ENCODE measurements at places on chromosomes 7 and 10. TPM values are rescaled to one million over a fixed set of nuclear protein-coding genes. Genes with fewer than 3 reads are reported as not detected.

The SLC26A5 gene
- not detected for total RNA-seq

The ACTL6B gene
- total RNA-seq: not detected

DNA sequence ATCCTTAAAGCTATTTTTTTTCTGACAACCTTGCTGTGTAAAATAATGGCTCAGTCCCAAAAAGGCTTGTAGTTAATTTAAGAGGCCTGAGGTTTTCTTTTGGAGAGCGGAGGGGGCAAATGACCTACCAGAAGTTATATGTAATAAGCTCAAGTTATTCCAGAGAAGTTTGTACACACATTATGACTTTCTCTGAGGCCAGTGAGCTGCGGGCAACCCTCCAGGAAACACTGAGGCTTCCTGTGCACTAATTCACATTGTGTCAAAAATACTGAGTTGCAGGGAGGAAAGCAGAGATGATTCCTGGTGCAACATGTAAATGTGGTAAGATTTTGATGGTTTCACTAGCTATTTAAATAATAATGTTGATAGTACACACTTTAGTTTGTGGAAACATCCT, 188.6 kb downstream of the DIP2C start:
- DNase-seq: no peak

The FRMPD2 gene
- not detected for total RNA-seq

DNA sequence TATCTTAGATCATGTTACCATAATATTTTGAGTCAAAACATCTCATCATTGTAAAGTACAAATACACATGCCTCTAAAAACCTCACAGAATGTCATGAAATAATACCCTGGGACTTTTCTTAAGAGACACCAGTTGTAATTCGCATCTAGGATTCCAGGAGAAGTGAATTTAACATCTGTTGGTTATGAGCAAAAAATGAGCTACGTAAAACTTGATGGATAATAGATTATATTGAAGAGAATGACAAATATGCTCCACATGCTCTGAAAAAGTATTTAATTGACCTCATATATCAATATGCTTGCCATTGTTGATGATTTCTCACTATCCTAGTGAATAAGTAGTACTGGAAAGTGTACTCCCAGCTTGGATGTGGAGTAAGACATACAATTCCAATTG, 227.0 kb downstream of the BBS9 start:
- no peak for DNase-seq

DNA sequence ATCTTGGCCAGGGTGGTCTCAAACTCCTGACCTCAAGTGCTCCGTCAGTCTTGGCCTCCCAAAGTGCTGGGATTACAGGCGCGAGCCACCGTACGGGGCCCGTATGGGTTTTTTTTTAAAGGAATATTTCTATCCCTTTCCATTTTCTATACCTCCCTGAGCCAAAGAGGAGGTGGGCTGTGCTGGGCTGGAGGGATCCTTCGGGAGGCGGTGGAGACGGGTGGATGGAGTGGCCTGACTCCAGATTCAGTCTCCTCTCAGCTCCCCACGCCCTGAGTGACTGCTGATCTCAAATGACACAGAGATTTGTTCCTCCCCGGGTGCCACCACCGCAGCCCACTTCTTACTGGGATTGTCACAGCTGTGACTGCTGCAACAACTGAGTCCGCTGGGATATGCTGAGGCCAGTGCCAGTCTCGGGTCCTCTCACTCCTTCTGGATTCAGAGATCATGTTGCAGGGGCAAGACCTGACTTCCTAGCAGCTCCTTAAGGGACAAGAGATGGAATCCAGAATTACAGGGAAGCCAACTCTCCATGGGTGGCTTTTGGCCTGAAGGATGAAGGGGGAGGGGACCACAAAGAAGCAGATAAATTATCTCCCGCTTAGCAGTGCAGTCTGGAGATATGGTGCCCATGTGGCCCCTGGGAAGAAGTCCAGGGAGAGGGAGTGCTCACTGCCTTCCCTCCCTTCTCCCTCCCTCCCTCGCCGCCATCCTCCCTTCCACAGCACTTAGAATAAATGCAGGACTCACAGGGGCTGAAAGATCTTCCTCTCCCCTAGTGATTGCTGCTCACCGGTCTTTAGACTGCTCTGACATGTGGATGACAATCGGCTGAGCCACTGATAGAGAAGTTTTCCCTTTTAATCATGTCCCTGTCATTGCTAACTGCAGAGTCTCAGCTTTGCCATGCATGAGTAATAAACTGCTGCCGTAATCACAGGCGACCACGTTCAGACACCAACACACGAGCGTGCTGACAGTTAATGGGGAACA, 14.3 kb downstream of the GALNT17 start:
- no peak for DNase-seq

DNA sequence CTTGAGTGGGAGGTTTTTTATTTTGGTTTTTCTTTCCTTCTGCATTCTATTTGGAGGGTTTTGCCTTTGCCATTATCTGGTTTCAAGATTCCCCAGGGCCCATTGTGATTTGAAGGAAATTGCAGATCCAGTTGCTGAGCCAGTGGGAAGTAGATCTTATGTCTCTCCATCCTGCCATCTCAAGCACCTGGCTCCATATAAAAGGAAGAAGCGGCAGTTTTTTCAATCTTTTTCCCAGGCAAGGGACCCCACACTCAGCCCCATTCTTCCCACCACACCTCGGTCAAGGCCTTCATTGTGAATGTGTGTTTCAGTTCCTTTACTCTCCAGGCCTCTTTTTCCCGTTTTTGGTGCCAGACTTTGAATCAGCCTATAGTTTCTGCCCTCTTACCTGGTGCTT, 95.8 kb downstream of the MYO3A start:
- DNase-seq: no peak

- no peak for DNase-seq
Observed at GRCh38 chr10:89428877-89429276, 14.5 kb downstream of the IFIT5 start.

DNA sequence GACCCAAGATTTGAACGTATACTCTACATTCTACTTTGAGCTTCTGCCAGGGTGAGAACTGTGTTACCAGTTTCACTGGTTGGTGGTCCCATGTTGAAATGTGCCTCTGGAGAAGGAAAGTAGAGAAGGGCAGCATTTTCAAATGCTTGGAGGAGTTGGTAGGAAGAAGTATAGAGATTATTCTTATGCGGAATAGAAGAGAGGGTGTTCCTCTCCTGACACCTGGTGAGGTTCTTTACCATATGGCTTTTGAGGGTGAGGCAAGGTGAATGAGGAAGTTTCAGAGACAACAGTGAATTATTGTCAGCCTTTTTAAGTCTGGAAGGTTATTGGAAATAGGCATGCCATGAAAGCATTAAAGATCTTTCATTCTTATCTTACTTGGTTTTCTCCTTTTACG, 34.3 kb downstream of the R3HCC1L start:
- no peak for DNase-seq

- DNase-seq: no peak
Observed at GRCh38 chr10:80416479-80417098, 8.2 kb downstream of the PRXL2A start.

DNA sequence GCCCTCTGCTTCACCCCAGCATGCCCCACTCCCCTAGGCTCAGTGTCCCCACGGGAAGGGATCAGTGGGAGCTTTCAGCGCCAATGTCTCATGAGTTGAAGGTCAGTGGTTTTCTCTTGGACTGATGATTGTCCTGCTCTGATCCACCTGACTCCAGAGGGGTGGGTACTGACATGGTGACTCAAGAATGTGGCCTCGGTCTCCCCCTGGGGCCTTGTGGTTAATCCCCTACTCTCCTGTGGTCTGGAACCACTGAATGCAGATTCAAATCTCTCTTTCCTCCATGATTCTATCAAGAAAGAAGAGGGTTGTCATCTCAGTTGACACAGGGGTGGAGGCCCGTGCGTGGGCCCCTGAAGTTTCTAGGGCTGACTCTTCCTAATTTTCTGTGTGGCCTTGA, 176.9 kb downstream of the RPS24 start:
- no peak for DNase-seq

- DNase-seq: no peak
Observed at GRCh38 chr7:18754766-18755165, 259.2 kb downstream of the HDAC9 start.

DNA sequence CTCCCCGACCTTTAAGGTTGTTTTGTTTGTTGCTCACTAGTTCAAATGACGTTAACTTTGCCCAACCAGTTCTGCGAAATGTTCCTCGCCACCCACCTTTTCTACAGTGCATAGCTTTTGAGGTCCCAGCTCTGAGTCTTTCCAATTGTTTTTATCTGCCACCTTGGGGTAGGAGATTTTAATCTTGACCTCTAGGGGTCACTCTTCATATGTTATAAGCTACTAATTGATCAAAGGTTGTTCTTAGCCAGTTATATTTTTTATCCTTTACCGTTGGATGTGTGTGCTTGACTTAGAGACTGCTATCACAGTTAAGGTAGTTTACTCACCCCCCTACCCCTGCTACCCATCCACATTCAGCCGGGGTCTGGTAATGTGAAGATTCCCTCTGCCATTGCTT, 372.4 kb downstream of the SUGCT start:
- no peak for DNase-seq

DNA sequence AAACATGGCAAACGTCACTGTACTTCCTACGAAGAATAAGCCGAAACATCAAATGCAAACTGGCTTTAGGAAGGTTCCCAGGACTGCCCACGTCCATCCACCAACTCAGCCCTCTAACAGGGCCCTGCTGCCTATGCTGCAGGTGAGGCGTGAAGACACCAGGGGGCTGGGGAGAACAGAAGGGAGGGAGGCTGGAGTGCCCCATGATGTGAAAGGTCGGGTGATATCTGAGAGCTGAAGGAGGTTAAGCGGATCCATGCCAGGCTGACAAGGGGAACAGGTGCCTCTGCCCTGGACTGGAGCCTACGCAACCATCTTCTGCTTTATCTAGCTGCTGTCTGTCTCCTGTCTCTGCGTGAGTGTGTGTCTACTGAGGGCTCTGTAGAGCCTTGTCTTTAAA, 40.2 kb upstream of the ATP6V0A4 start:
- DNase-seq: no peak

GRCh38 chr7:77338883-77339629, 77.1 kb downstream of the GSAP start:
- no peak for DNase-seq

DNA sequence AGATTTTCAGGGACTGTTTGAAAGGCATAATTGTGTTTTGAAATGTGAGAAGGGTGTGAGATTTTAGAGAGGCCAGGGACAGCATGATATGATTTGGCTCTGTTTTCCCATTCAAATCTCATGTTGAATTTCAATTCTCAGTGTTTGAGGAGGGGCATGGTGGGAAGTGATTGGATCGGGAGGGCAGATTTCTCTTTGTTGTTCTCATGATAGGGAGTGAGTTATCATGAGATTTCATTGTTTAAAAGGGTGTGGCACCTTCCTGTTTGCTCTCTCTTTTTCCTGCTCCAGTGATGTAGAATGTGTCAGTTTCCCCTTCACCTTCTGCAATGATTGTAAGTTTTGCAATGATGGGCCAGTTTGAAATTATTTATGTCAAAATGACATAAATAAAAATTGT, 113.0 kb upstream of the PCDH15 start:
- DNase-seq: no peak

The SPDYE1 gene
- not detected for total RNA-seq

- DNase-seq: no peak
Observed at GRCh38 chr7:68155676-68156075, 1159.0 kb downstream of the TYW1 start.

- no peak for DNase-seq
Observed at GRCh38 chr7:139181404-139181803, 49.6 kb upstream of the UBN2 start.

DNA sequence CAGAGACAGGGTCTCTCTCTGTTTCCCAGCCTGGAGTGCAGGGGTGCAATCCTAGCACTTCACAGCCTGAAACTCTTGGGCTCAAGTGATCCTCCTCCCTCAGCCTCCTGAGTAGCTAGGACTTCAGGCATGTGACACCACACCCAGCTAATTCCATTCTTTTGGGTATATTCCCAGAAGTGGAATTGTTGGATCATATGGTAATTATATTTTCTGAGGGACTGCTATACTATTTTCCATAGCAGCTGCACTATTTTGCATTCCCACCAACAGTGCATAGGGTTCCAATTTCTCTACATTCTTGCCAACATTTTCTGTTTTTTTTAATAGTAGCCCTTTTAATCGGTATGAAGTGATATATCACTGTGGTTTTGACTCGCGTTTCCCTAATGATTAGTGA, 30.0 kb upstream of the RAB11FIP2 start:
- no peak for DNase-seq

- no peak for DNase-seq
Observed at GRCh38 chr10:46236941-46237681, 49.7 kb upstream of the ANTXRL start.

The OLAH gene
- 0.26 TPM for total RNA-seq

- DNase-seq: no peak
Observed at GRCh38 chr10:110842326-110842904, 29.3 kb upstream of the PDCD4 start.

The CDK14 gene
- 2.0 TPM for total RNA-seq

- DNase-seq: no peak
Observed at GRCh38 chr7:111718886-111719285, 156.6 kb upstream of the IMMP2L start.

The UPK3B gene
- total RNA-seq: 1.2 TPM

Measured in activated CD4-positive, alpha-beta T cell treated with anti-CD3 and anti-CD28 coated beads, Interleukin-2, amount 10 ng/mL, durations not matched to agents 24 days and 14 days (primary cell).